Activated T-helper 2 cell treated with anti-CD3 and anti-CD28 coated beads, Interferon-gamma antibody, Interleukin-2, Interleukin-4, amounts not matched to agents 10 μg/mL and 5 μg/mL and 100 μg/mL, durations not matched to agents 14 hours and 24 hours and 36 hours (primary cell): ENCODE measurements at places on chromosomes 5 and 9.

- no peak overlapping the region for H3K4me3 ChIP-seq
- H3K27me3 ChIP-seq, result no peaks in the 10 kb centered on the region
- no peak overlapping the region for H3K27ac ChIP-seq
- H3K36me3 ChIP-seq, result no peaks in the 10 kb centered on the region
- no peak for DNase-seq
- H3K4me1 ChIP-seq, result no peaks in the 10 kb centered on the region
Measured at GRCh38 chr5:83496626-83497025, 25.1 kb downstream of the VCAN start.

GRCh38 chr5:39470811-39471210 lies 46.0 kb upstream of the DAB2 start:
- DNase-seq, result no peak
- no peaks in the 10 kb centered on the region for H3K4me1 ChIP-seq
- H3K27ac ChIP-seq, result no peak overlapping the region
- no peaks in the 10 kb centered on the region for H3K36me3 ChIP-seq
- no peaks in the 10 kb centered on the region for H3K27me3 ChIP-seq

DNA sequence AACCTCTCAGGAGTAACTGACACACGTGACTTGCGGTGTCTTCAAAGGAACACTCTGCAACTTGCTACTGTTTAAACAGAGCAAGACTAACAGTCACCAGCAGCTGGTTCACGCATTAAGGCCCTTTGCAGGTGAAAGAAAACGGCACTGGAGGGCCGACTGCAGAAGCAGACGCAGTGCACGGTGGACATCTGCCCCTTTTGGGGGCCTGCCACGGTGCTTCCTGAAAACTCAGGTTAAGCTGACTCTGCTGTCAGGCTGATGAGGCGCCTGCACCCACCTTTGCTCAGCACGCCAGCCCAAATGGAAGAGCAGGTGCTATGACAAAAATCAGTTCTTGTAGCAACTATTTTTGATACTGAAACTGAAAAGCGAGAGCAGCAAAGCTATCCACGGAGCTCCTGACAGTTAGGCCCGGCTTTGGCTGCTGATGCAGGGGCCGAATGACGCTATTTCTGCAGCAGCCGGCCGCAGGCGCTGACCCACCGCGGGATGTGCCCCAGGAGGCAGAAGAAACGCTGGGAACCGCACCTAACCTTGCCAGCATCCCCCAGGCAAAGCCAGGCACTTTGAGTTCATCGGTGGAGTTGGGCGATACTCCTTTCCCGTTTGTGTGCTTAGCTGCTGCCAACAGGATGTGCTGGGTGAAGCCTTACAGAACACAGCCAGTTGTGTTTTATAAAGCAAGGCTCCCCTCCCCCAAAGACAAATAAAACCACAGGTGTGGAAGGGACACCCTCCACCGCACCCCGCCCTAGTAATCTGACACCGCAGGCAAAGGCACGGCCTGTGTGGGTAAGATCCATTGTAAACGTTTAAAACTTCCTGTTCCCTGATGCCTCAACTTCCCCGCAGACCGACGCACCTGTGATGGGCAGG lies 21.1 kb upstream of the TERT start:
- H3K4me3 ChIP-seq, result peak overlapping the region; percentile 69
- peak overlapping the region; percentile 92 for H3K27ac ChIP-seq
- H3K27me3 ChIP-seq, result no peaks in the 10 kb centered on the region

DNA sequence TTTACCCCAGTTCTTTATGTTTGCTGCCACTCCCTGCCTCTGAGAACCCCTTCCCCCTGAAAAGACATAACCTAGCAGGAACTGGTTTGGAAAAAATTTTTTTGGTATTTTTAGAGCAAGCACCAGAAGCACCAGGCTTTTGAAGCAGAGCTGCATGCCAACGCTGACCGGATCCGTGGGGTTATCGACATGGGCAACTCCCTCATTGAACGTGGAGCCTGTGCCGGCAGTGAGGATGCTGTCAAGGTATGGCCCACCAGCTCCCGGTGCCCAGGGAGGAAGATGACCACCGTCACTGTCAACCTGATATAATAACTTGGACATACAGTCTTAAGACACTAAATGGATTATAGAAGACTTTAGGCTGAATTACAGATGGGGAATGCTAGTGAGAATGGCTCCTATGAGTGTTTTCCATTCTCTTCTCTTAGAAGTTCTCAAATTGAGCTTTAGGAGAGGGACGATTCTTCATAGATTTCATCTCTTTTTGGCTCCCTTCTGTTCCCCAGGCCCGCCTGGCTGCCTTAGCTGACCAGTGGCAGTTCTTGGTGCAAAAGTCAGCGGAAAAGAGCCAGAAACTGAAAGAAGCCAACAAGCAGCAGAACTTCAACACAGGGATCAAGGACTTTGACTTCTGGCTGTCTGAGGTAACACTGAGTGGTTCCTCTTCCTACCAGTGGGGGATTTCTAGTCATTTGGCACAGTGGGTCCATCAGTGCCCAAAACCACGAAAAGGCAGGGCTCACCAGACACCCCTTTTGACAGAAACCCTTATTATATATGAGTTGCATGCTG lies 44.9 kb downstream of the DYNC2I2 start:
- H3K4me1 ChIP-seq, result no peaks in the 10 kb centered on the region
- H3K27me3 ChIP-seq, result no peaks in the 10 kb centered on the region
- peaks cover 80% of the 10 kb centered on the region for H3K36me3 ChIP-seq
- no peak overlapping the region for H3K27ac ChIP-seq
- no peak overlapping the region for H3K4me3 ChIP-seq
- DNase-seq, result no peak

- no peak for DNase-seq
- H3K4me3 ChIP-seq, result no peak overlapping the region
- H3K27me3 ChIP-seq, result peaks cover 28% of the 10 kb centered on the region
- peaks cover 19% of the 10 kb centered on the region for H3K4me1 ChIP-seq
Measured at GRCh38 chr5:68441309-68442073, 225.9 kb downstream of the PIK3R1 start.

- H3K36me3 ChIP-seq, result no peaks in the 10 kb centered on the region
- no peak overlapping the region for H3K4me3 ChIP-seq
- no peaks in the 10 kb centered on the region for H3K4me1 ChIP-seq
- no peaks in the 10 kb centered on the region for H3K27me3 ChIP-seq
- no peak for DNase-seq
Measured at GRCh38 chr5:4989118-4989517, 151.0 kb upstream of the ADAMTS16 start.

GRCh38 chr5:43515678-43516048 lies 715 bp upstream of the C5orf34 start:
- H3K27me3 ChIP-seq, result no peaks in the 10 kb centered on the region
- peak overlapping the region; percentile 92 for H3K4me3 ChIP-seq
- no peak for DNase-seq
- H3K27ac ChIP-seq, result peak overlapping the region; percentile 96
- H3K4me1 ChIP-seq, result peaks cover 32% of the 10 kb centered on the region

GRCh38 chr5:95631255-95631958 lies 11.5 kb downstream of the GPR150 start:
- H3K27ac ChIP-seq, result peak overlapping the region; percentile 81
- peaks cover 13% of the 10 kb centered on the region for H3K36me3 ChIP-seq
- no peak for DNase-seq
- H3K4me3 ChIP-seq, result no peak overlapping the region
- H3K27me3 ChIP-seq, result peaks cover 6% of the 10 kb centered on the region

DNA sequence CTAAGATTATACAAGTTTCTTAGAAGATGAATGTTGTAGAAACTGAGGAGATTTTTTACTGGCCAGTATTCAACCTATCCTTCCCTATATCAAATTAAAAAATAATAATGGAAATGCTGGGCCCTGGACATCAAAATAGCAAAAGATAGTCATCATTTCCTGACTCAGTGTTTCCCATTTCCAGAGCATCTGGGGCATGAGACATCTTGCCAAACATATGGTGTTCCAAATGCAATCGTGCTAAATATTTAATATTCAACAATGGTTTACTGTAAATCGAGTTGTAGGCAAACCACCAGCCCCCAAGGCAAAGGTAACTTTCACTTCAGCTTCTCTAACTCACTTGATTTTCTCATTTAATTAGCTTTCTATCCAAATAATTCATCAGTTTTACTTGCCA lies 152.9 kb downstream of the FRMD3 start:
- no peak overlapping the region for H3K4me3 ChIP-seq
- no peaks in the 10 kb centered on the region for H3K36me3 ChIP-seq
- H3K27me3 ChIP-seq, result no peaks in the 10 kb centered on the region
- no peak for DNase-seq
- no peak overlapping the region for H3K27ac ChIP-seq
- no peaks in the 10 kb centered on the region for H3K4me1 ChIP-seq

DNA sequence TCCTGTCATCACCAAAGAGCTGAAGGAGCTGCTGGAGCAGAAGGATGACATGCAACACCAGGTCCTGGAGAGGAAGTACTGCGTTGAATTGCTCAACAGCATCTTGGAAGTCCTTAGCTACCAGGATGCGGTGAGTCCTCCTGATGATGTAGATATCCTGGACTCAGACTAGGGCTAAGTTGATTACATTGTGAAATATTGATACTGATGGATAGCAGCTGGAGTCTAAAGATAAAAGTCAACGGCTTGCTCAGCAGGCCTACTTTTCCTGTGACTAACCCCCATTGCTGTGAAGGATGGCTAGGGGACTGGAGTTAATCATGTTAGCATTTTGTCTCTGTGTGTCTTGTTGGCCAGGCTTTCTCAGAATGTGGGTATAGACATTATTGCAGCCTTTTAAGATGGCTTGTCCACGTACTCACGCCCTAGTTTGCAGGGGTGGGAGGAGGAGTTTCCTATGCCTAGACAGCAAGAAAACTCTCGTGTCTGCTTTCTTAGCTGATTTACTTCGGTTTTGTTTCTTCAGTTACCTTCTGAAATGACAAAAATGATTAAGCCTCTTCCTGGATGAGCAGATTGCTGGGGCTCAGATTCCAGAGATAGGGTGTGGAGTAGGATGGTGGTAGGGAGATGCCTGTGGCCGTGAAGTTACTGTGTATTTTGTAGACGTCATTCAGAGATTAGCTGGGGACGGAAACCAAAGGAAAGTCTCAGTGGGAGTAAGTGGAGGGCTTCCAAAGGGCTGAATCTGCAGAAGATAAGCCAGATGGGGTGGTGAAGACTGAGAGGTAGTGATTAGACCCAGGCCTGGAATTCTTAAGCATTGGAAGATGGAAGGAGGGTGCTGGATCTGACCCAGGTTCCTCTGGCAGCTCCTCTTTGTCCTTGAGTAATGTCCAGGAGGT lies 166.3 kb downstream of the DOCK2 start:
- no peak overlapping the region for H3K4me3 ChIP-seq
- peaks cover 55% of the 10 kb centered on the region for H3K4me1 ChIP-seq
- H3K27me3 ChIP-seq, result no peaks in the 10 kb centered on the region
- H3K27ac ChIP-seq, result peak overlapping the region; percentile 76
- H3K36me3 ChIP-seq, result peaks cover 74% of the 10 kb centered on the region

- H3K4me1 ChIP-seq, result peaks cover 2% of the 10 kb centered on the region
- no peaks in the 10 kb centered on the region for H3K36me3 ChIP-seq
- no peak overlapping the region for H3K4me3 ChIP-seq
- peaks cover 23% of the 10 kb centered on the region for H3K27me3 ChIP-seq
Measured at GRCh38 chr9:120983259-120983837, 56.8 kb upstream of the TRAF1 start.

DNA sequence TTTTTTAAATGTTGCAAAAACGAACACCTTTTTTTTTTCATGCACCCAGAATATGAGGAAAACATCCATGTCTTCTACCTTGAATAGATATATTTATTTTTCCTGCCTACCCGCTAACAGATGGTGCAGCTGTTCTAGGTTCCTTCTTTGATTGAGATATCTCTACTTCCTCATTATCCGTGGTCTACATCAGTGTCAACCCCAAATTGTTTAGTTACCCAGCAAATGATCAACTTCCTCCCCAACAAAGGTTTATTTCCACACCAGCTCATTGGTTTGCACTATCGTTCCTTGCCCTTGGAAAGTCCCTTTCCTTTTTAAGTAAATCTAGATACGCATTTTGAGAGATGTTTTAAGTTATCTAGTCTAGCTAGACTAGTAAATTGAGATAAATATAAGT lies 166.4 kb downstream of the PRR16 start:
- DNase-seq, result no peak
- H3K4me1 ChIP-seq, result no peaks in the 10 kb centered on the region
- H3K36me3 ChIP-seq, result no peaks in the 10 kb centered on the region
- H3K27me3 ChIP-seq, result no peaks in the 10 kb centered on the region

DNA sequence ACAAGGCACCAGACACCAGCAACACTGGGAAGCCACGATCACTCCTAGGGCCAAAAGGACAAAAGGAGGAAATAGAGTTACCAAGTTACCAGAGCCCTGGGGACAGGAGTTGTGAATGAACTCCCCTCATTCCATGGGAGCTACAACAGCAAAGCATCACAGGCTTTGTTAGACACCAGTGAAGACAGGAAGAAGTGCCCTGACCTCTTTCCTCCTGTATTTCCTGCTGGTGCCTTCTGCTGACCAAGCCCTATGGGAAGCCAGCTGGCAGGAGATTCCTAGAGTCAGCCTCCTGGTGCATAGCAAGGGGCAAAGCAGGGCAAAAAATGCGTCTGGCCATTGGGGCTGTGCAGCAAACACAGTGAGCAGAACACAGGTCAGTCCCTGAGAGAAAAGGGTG lies 374.7 kb downstream of the ZSWIM6 start:
- no peak overlapping the region for H3K4me3 ChIP-seq
- no peaks in the 10 kb centered on the region for H3K27me3 ChIP-seq
- H3K27ac ChIP-seq, result no peak overlapping the region
- H3K36me3 ChIP-seq, result no peaks in the 10 kb centered on the region
- DNase-seq, result no peak
- H3K4me1 ChIP-seq, result no peaks in the 10 kb centered on the region
